Activated CD4-positive, alpha-beta T cell treated with anti-CD3 and anti-CD28 coated beads, Interleukin-10, Interleukin-2, amounts not matched to agents 100 ng/mL and 50 ng/mL, durations not matched to agents 16 hours and 8 hours (primary cell): ENCODE measurements at places on chromosomes 12 and 14.

- DNase-seq = no peak
Observed at GRCh38 chr14:45559626-45560025, 306.6 kb upstream of the MIS18BP1 start.

- DNase-seq = no peak
Observed at GRCh38 chr14:57687416-57687815, 178.5 kb downstream of the SLC35F4 start.

DNA sequence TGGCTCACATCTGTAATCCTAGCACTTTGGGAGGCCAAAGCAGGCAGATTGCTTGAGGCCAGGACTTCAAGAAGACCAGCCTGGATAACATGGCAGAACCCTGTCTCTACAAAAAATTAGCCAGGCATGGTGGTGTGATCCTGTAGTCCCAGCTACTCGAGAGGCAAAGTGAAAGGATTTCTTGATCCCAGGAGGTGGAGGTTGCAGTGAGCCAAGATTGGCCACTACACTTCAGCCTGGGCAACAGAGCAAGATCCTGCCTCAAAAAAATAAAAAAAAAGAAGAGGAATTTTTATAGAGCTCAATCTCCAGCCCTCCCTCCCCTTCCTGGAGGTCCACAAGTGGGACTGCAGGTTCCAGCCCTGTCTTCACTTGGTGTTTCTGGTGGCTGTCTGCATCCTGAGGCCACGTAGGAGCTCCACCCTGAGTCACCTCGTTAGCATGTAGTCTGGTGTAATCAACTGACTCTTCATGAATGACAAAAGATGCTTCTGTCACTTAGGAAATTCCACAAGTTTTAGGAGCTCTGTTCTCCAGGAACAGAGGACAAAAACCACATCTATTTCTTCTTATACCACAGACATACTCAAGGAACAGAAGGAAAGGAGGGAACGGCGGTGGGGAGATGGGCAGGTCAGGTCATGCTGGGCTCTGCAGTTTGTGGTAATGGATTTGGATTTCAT lies 16.2 kb downstream of the CCDC62 start:
- no peak for DNase-seq

DNA sequence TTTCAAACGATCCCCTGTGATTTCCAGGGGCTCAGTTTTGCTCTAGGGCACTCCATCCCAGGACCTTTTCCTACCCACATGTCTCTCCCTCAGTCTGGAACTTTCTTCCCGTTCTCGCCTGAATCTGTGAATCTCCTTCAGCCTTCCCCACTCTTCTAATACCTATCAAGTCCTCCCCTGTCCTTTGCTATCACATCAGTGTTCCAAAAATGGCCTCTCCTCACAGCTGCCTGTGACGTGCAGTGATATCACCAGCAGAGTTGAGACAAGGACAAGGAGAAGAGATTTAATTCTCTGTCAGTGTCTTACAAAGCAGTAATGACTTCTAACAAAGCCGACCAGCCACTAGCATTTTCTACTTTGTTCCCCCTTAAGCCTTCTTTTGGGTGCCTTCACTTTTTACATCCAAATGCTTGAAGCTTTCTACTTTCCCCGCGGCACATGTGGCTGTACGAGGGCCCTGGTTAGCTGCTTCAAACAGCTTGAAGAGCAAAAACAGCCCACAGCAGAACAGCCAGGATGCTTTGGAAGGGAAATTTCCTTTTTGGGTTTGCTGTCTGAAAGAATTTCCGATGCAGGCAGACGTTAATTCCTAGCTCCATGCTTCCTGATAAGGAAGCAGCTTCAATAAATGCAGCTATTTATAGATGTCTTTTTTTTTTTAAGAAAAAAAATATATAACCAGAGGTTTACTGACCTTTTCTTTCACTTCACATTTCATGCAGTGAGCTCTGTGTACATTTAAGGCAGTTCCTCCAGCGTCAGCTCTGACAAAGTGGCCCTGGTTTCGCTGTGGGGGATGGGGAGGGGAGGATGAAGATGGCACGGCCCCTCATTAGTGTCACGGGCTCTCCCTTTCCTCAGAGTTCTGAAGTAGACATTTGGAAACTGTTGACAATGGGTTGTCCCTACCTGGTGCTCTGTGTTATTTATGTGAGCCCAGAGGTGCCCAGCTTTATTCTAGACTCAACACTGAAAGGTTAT lies 109.3 kb downstream of the ETV6 start:
- no peak for DNase-seq

DNA sequence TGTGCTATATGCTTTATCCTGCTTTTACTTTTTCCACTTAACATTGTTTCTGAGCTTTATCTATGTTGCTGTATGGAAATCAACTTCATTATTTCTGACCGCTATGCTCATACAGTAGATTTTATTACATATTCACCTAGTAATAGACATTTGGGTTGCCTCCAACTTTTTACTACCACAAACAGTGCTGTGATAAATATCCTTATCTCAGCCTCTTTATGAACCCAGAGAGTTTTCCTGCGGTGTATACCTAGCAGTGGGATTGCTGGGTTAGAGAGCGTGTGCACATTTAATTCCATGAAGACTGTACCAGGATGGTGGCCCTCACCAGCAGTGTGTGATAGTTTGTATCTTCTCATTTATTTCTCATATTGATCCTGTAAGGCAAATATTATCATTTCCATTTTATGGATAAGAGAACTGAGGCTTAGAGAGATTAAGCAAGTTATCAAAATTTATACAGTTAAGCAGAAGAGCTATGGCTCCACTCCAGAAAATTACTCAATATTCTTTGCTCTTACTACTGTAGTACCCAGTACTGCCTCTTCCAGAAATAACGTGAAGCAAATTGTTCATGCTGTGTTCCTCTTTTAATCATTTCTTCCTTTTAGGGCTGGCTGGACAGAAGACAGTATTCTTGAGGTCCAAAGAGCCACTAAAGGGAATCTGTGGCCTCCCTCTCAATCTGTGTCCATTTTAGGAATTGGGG lies 26.3 kb upstream of the CISTR start:
- DNase-seq = no peak

DNA sequence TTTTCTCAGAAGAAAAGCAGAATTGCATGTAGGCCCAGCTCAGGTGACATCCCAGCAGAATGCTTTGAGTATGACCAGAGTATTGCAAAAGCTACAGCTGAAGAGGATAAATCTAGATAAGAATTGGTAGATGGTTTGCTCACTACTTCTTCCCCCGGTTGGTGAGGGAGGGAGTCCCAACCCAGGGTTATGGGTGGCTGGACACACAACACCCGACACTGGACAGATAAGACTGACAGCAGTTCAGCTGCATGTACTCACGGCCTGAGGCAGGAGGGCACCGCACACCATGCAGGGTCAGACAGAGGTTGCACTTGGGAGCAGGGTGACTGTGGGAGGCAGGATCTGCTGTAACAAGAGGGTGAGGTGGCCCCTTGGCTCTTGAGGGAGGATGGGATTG lies 1.7 kb upstream of the CLEC4C start:
- no peak for DNase-seq

- DNase-seq = no peak
Observed at GRCh38 chr12:118288174-118288573, 84.5 kb downstream of the TAOK3 start.

- DNase-seq = no peak
Observed at GRCh38 chr12:51369581-51369980, 21.6 kb downstream of the GALNT6 start.

DNA sequence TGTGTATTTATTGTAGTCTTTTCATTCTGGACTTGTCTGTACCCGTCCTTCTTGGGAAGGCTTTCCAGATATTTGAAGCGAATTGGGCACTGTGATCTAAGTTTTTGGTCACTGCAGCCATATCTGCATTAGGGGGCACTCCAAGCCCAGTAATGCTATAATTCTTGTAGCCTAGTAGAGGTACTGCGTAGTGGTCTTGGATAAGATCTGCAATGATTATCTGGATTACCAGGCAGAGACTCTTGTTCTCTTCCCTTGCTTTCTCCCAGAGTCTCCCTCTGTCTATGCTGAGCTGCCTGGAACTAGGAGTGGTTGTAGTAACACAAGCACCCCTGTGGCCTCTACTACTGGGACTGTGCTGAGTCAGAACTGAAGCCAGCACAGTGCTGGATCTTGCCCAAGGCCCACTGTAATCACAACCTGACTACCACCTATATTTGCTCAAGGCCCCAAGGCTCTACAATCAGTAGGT lies 30.0 kb downstream of the SLC38A2 start:
- peak; percentile 19 for DNase-seq

DNA sequence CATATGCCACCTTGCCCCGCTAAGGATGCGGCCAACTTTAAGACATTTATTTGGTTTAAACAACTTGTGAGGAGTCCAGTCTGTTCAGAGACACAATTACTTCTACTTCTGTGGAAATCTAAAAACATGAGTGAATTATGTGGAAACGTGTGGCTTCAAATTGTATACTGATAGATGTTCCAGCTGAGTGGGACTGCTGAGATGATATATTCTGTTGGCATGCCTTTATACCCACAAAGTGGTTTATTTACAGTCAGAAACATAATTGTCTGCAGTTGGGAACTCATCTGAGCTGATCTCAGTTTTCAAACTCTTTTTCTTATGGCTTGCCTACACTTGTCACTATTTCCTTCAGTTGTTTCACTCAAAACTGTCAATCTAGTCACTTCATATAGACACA lies 67.8 kb downstream of the FLRT2 start:
- no peak for DNase-seq

DNA sequence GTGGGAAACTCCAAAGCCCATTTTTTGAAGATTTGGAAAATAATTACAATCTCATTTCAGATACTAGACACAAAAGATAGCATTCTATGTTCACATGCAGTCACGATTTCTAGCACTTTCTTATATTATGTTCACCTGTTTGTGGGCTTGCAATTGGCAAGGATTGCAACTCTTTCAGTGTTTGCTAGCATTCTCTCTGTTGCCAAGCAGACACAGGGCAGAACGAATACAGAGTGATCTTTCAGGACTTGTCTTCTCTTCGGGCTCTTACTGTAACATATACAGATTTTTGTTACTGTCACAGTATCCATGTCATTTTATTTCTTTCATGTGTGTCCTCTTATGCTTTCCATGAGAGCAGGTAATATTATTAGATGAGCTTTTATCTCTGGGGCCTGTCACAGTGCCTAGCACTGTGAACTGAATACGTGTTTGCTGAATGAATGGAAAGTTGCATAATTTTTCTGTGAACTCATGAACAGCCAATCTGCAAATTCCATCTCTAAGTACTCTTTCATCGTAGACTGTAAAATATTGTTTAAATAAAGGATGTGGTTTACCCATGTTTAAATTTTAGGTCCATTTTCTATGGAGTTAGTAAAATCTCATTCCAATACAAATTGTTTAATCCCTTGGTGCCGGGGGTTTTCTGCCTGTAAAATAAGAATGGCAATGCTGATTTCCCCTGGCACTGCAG lies 105.1 kb downstream of the BMP4 start:
- DNase-seq = no peak

DNA sequence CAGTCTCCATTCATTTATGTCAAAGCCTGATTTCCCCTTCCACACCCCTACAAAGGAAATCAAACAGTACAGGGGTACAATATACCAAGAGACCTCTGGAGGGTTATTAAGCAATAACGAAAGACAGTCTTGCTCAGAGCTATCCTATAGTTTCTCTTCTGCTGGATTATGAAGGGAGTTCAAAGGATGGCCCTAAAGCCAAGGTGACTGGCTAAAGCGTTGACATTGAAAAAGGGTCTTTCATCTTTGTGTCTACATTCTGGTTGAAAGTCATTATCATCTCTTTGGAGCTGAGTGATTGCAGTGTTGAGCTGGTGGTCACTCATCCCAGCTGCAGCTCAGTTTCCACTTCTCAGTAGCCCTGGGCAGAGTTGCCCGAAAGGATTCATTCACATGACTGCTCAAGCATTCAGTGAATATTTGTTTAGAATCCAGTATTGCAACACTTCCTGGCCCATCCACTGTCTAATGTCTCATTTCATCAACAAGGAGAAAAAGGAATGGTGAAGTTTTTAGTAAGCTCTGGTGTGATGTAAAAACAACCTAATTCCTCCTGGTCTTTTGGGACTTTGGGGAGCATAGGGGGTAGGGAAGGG lies 19.2 kb upstream of the TBX5 start:
- DNase-seq = no peak

DNA sequence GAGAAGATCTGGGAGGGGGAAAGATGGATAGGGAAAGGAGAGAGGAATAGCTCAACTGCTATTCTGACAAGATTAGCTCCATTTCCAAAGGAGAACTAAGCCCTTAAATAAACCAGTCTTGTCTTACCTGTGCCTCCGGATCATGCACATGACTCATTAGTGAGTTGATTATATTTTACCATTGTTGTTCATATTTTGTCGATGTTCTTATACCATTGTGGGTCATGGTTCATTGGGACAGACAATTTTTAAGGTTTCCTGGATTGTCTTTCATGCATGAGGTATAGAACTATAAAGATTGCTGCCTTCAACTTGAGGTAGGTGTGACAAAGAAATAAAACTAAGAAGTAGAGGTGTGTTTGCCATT lies 243.0 kb upstream of the ATP2B1 start:
- DNase-seq = no peak

DNA sequence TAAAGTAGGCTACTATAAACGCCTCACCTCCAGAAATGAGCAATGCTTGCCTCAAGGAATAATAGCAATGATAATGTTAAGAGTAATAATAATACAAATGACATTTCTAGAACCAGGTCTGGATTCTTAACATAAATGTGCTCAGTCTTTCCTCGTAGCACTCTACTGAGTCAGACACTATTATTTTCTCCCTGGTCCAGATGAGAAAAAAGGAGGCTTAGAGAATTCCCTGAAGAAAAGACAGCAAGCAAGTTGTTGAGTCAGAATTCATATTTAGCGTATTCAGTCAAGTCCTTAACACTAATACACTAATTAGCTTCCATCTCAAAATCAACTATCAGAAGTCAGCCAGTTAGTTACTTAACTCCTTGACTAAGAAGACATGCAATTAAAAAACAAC lies 13.2 kb downstream of the KCNC2 start:
- DNase-seq = no peak

- no peak for DNase-seq
Observed at GRCh38 chr12:47612953-47613352, 92.9 kb downstream of the RPAP3 start.

- no peak for DNase-seq
Observed at GRCh38 chr14:90281261-90281660, 24.9 kb downstream of the PSMC1 start.

DNA sequence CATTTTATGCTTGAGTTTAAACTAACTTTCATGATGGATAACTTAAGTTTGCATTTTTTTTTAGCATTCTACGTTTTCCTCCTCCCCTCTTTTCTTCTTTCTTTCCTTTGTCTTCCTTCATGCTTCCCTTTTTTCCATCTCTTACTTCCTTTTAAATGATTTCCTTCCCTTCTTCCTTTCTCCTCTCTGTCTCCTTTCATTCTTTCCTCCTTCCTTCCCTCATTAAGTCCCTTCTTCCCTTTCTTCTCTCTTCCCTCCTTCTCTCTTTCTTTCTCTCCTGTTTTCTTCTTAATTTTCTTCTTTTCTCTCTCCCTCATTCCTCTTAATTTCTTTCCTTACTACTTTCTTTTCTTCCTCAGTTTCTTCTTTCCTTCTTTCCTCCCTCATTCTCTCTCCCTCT lies 376.0 kb downstream of the LRIG3 start:
- DNase-seq = no peak

- no peak for DNase-seq
Observed at GRCh38 chr12:5872745-5873144, 72.3 kb downstream of the ANO2 start.
